ENCODE measurements at places on chromosomes 5 and 9. TPM values are rescaled to one million over a fixed set of nuclear protein-coding genes. Genes with fewer than 3 reads are reported as not detected.

- DNase-seq = no peak
- no peaks in the 10 kb centered on the region for H3K36me3 ChIP-seq
- no peaks in the 10 kb centered on the region for H3K27me3 ChIP-seq
- H3K4me1 ChIP-seq = no peaks in the 10 kb centered on the region
- no peak overlapping the region for H3K4me3 ChIP-seq
Measured at GRCh38 chr5:171379961-171380360, 7.7 kb upstream of the NPM1 start.

DNA sequence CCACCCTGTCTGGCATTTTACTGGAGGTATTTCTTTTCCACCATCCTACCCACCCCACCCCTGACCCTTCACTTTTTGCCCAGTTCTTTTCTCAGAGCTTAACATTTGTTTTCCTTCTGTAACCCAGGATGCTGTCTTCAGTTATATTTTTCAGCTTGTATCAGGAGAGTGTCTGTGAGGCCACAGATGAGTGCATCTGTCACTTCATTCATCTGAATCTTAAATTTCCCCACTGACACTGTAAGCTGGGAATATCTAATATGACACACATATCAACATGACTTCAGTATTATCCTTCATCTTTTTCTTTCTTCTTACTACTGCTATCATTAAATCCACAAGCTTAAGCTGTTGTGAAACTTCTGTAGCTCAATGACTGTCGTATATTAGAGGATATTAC lies 4.9 kb downstream of the MARCHF3 start:
- H3K36me3 ChIP-seq = no peaks in the 10 kb centered on the region
- H3K27ac ChIP-seq = no peak overlapping the region
- no peak for DNase-seq
- H3K4me1 ChIP-seq = peaks cover 8% of the 10 kb centered on the region

DNA sequence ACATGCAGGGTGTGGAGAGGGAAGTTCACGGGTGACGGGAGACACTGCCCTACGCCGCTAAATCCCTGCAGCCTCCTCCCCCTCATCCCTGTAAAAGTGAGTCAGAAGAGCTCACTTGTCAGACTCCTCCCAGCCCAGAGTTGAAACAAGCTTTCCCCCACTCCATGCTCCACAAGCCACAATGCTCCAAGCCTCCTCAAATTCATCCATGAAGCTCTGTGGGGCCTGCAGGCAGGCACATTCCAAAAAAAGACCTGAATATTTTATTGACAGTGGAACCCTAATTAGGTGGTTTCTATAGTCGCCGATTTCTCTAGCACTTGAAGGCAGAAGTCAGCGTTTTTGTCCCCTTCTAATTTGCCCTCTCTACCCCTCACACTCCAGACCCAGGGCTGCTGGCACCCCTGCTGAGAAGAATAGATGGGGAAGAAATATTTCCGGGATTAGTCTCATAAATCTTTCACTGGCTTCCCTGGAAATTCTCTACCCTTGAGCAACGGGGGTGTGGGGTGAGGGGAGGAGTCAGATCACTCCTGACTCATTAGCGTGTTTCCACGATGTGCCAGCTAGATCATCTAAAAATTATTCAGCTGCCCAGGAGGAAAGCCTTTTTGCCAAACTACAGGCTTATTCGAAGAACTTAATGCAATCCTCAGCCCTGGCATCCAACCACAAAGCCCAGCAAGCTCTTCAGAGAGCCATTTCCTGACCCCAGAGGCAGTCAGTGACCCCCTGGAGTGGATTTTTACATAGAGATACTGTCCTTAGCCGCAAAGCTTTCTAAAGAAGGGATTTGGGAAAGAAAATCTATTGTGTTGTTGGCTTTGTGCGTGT lies 97.1 kb downstream of the ENC1 start:
- H3K27me3 ChIP-seq = no peaks in the 10 kb centered on the region
- H3K36me3 ChIP-seq = no peaks in the 10 kb centered on the region
- no peaks in the 10 kb centered on the region for H3K4me1 ChIP-seq
- H3K27ac ChIP-seq = no peak overlapping the region
- no peak overlapping the region for H3K4me3 ChIP-seq

DNA sequence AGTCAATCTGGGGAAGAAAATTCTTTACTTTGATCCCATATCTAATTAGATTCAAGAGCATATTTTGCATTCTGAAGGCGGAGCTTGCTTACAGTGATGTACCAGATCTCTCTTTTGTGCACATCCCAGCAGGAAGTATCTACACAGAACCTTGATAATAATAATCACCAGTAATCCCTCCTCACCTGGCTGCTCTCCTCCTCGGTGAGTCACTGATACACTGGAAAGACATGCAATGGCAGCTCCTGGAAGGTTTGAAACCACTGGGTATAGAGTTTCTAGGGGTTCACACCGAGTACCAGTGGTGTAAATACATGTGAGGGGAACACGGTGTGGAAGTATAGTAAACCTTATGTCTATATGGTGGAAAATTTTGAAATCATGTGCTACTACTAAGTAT lies 205.5 kb upstream of the TARS1 start:
- peaks cover 4% of the 10 kb centered on the region for H3K4me1 ChIP-seq
- no peak overlapping the region for H3K4me3 ChIP-seq
- DNase-seq = no peak
- H3K27me3 ChIP-seq = no peaks in the 10 kb centered on the region
- H3K27ac ChIP-seq = no peak overlapping the region

The ANKRD31 gene
- total RNA-seq = 0.73 TPM

DNA sequence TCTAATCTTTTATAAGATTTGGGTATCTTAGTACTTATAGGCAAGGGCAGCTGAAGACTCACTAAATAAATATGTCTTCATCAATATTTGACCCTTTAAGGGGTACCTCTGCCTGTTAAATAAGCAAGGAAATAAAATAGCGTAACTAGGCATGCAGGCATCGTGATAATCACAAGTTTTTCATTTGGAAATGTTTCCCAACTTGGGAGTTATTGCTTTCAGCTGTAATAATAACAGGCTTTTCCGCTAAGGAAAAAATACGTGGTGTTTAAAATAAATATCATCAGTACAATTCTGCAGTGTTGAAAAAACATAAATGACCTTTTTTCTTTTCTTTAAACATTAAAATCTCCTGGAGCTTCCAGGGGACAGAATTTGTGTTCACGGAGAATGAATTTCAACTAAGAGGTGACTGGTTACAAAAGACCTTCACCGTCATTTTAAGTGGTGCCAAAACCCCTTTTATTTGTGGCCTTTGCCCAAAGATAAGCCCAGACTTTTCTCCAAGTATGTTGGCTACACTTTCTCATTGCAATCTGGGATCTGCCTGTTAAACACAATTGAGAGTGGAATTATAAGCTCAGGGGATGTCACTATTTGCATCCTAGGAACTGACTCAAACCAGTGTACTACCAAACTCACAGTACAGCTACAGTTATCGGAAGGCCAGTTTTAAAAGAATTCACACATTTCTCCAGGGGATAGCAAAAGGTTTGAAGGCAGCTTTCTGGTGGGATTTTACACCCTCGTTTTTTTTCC lies 218.6 kb downstream of the FBXL7 start:
- no peak overlapping the region for H3K27ac ChIP-seq
- H3K27me3 ChIP-seq = no peaks in the 10 kb centered on the region
- no peak overlapping the region for H3K4me3 ChIP-seq
- no peaks in the 10 kb centered on the region for H3K4me1 ChIP-seq

DNA sequence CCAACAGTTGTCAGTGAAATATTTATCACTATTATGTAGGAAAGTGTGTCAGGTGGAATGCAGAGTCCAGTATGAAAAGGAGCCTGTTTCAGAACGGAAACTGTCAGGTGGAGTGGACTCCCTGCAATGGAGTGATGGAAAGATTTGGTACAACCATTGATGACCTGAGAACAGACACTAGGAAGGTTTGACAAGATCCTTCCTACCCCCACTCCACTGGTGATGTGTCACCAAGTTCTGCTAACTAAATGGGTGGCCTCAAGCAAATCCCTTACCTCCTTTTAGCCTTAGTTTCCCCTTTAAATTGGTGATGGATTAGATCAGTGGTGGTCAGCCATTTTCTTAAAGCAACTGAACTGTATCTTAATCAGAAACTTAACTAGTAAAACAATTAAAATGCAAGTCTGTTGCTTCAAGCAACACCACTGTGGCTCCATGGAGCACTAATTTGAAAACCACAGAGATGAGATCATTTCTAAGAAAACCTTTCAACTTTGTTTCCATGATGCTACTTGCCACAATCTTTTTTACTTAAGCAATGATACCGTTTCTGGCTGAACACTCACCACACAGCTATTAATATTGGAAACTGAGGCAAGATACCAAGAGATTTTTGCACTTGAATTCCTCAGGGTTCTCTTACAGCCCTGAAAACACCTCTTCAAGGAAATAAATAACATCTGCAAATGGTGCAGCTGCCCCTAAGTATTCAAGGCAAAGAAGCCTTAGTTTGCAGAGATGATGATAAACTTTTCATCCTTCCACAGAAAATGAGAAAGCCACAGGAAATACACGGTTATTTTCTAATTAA lies 140.6 kb downstream of the ERCC6L2 start:
- H3K4me1 ChIP-seq = peaks cover 74% of the 10 kb centered on the region
- H3K36me3 ChIP-seq = no peaks in the 10 kb centered on the region
- no peak overlapping the region for H3K4me3 ChIP-seq
- peak; percentile 53 for DNase-seq

DNA sequence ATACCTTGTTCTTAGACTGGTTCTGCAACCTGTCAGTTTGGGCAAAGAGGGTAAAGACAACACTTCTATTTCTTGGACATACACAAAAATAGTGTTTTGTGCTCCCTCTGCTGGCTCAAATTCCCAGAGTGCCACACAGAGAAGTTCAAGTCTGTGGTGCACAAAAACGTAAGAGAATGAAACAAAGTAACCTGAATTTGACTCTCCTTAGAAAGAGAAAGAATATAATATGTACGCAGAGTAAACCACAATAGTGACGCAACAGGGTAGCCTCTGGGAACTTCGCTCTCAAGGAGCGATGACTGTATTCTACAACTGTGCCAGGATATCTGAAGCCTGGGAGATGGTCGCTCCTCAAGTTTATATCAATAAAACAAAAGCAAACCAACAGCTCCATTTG lies 18.5 kb downstream of the DDX31 start:
- no peaks in the 10 kb centered on the region for H3K4me1 ChIP-seq
- peaks cover 58% of the 10 kb centered on the region for H3K36me3 ChIP-seq
- no peak overlapping the region for H3K4me3 ChIP-seq
- no peak for DNase-seq
- no peaks in the 10 kb centered on the region for H3K27me3 ChIP-seq

The PCDHA1 gene
- total RNA-seq = not detected

The SPATA31A3 gene
- total RNA-seq = not detected

DNA sequence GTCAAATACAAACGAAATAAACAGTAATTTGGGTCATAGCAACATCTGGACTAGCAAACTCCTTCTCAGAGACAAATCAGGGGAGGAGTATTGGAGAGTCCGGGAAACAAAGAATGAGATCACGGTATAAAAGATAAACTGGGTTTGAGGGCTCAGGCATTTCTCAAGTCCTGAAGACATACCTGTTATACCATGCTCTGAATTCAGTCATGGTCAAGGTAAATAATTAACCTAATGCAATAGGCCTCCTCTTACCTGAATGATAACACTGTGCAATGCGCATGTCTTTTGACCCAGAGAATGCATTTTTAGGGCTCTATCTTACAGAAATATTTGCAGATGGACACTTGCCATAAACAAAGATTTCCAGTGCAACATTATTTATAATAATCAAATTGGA lies 31.9 kb upstream of the SPDL1 start:
- DNase-seq = no peak
- H3K36me3 ChIP-seq = no peaks in the 10 kb centered on the region
- H3K27ac ChIP-seq = no peak overlapping the region
- H3K27me3 ChIP-seq = no peaks in the 10 kb centered on the region
- H3K4me1 ChIP-seq = no peaks in the 10 kb centered on the region
- H3K4me3 ChIP-seq = no peak overlapping the region

- H3K4me3 ChIP-seq = no peak overlapping the region
- H3K4me1 ChIP-seq = no peaks in the 10 kb centered on the region
- no peak overlapping the region for H3K27ac ChIP-seq
- H3K27me3 ChIP-seq = no peaks in the 10 kb centered on the region
Measured at GRCh38 chr5:169751490-169751889, 114.4 kb downstream of the DOCK2 start.

DNA sequence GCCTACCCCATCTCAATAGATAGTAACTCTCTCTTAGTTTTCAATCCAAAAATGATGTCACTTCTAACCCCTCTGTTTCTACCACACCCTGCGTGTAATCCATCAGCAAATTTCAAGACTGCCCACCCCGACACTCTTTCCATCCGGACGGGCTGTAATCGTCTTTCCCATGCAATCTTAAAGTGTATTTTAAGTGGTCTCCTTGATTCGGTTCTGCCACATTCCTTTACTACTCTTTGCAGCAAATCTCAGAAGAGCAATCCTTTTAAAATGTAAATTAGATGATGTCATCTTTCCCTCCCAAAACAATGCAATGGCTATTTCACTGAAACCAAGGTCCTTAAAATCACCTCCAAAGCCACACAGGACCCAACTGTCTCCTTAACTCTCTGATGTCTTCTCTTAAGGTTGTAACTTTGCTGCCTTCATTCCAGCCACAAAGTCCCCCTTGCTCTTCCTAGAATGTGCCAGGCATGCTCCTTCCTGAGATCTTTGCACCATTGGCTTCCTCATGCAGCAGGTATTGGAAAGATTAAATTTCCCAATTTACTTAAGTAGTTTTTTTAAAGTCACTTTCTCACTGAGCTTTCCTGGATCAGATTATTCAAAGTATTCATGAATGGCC lies 932.5 kb upstream of the WWC1 start:
- no peak for DNase-seq
- no peaks in the 10 kb centered on the region for H3K27me3 ChIP-seq
- no peaks in the 10 kb centered on the region for H3K36me3 ChIP-seq
- no peaks in the 10 kb centered on the region for H3K4me1 ChIP-seq
- no peak overlapping the region for H3K4me3 ChIP-seq
- H3K27ac ChIP-seq = no peak overlapping the region

- no peak overlapping the region for H3K4me3 ChIP-seq
- H3K4me1 ChIP-seq = no peaks in the 10 kb centered on the region
- no peak for DNase-seq
- H3K36me3 ChIP-seq = no peaks in the 10 kb centered on the region
Measured at GRCh38 chr5:139222346-139222745, 24.2 kb upstream of the SIL1 start.

DNA sequence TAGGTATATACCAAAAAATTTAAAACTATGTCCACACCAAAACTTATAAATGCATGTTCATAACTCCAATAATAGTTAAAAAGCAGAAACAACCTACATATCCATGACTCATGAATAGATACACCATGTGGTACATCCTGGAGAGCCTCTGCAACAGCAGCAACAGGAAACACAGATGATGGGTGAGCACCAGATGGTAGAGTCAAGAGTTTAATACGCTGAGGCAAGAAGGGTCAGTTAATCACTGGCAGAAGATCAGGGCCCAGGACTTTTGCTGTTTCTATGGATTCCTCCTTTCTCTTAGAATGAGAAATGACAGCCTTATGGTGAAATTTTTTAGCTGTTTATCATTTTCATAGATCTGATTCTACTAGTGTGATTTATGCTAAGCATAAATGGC lies 351.8 kb upstream of the ADAMTSL1 start:
- H3K4me3 ChIP-seq = no peak overlapping the region
- H3K36me3 ChIP-seq = no peaks in the 10 kb centered on the region
- H3K27ac ChIP-seq = no peak overlapping the region
